ENCODE measurements at places on chromosomes 5 and 9. TPM values are rescaled to one million over a fixed set of nuclear protein-coding genes. Genes with fewer than 3 reads are reported as not detected.

IRX2 gene
- not detected for total RNA-seq

SHISAL2B gene
- not detected for total RNA-seq

ECSCR gene
- 1.1 TPM for total RNA-seq

TAF11L10 gene
- not detected for total RNA-seq

CDX1 gene
- total RNA-seq, result not detected

FOXD4L5 gene
- total RNA-seq, result 0.13 TPM

- H3K4me3 ChIP-seq, result no peak overlapping the region
- no peak for DNase-seq
- H3K4me1 ChIP-seq, result no peaks in the 10 kb centered on the region
- H3K36me3 ChIP-seq, result no peaks in the 10 kb centered on the region
Observed at GRCh38 chr9:119500072-119500771, 131.0 kb upstream of the BRINP1 start.

DNA sequence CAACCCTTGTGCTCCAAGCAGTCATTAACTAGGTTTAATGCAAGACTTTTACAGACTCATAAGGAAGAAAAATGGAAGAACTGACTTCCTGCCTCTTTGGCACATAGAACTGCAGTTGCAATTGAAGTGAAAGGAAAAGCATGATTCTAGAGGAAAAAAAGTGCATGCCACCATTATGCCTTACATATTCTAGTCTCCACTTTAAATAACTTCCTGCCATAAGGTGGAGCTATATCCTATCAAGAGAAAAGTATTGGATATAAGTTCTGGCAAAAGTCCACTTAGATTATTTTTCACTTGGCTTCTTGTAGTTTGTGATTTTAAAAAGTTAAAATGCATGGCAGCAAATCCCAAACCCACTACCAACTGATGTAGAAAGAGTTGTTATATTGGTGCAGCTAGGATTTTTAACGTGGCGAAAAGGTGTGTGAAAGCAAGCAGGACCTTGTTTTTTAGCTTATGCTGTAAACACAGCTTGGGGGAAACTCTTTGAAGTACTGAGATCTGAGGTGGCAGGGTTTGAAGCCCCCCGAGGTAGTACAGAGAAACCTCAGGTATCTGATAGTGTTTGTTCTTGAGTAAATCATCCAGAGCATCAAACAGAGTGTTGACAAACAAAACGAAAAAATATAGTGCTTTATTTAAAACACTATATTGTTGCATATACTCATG, 117.9 kb downstream of the ANXA1 start:
- H3K4me1 ChIP-seq, result no peaks in the 10 kb centered on the region
- H3K27me3 ChIP-seq, result no peaks in the 10 kb centered on the region
- DNase-seq, result no peak
- no peak overlapping the region for H3K4me3 ChIP-seq
- no peaks in the 10 kb centered on the region for H3K36me3 ChIP-seq

GRCh38 chr5:160938532-160938931, 86.5 kb upstream of the ATP10B start:
- no peaks in the 10 kb centered on the region for H3K27me3 ChIP-seq
- no peak overlapping the region for H3K4me3 ChIP-seq
- H3K27ac ChIP-seq, result no peak overlapping the region
- H3K4me1 ChIP-seq, result no peaks in the 10 kb centered on the region
- no peaks in the 10 kb centered on the region for H3K36me3 ChIP-seq

DNA sequence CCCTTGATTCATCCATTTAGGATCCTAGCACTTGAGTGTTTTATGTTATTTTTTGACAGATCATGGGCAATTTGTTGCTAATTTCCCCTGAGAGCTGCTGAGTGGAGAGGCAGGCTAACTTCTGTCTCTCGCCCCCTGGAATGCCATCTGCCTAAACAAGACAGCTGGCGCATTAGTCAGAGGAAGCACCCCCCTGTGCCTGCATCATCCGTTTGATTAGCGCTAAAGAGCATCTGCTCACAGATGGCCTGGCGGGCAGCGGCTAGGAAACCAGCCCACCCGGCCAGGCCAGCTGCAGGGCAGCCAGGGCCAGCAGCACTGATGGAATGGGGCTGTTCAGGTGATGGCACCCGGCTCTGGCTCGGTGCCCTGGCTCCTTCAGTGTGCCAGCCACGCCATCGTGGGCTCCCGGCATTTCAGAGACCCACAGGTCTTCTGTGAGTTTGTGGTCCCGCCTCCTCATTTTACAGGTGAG, 22.9 kb upstream of the ASS1 start:
- DNase-seq, result no peak
- H3K36me3 ChIP-seq, result no peaks in the 10 kb centered on the region
- H3K4me1 ChIP-seq, result no peaks in the 10 kb centered on the region
- peaks cover 4% of the 10 kb centered on the region for H3K27me3 ChIP-seq

DNA sequence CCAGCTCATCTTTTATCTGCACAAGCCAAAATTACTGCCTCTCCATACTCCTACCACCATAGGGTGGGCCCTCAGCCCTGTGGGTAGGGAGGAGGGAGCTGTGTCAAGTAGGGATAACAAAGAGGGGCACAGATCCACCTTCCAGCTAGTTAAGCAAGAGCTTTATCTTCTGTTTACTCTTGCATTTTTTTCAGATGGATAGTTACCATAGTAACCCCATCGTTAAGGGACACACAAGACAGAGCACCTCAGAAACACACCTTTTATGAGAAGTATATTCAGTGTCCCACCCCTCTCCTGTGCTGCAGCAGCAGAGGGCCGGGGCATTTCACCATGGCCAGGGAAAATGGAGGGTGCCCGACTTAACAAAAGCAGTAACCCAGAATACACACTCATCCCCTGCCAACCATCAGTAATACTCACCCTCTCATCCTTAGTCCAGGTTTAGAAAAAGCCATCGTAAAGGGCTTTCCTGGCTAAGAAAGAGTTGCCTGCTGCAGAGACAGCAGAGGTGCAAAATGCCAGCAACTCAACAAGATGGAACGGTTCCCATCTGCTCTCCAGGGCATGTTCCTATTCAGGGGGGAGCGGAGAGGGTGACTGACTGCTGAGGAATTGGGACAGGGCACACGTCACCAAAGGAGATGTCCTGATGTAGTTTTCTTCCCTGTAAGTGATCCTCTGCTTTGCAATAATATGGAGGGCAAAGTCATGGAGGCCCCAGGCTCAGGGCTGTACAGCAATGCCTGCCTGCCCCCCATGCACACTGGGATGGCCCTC, 25.1 kb downstream of the MACROH2A1 start:
- no peaks in the 10 kb centered on the region for H3K27me3 ChIP-seq
- DNase-seq, result no peak
- peak overlapping the region; percentile 66 for H3K27ac ChIP-seq
- peaks cover 77% of the 10 kb centered on the region for H3K36me3 ChIP-seq
- H3K4me3 ChIP-seq, result no peak overlapping the region
- peaks cover 73% of the 10 kb centered on the region for H3K4me1 ChIP-seq
